ENCODE measurements at places on chromosomes 7 and 10.

- no peak for DNase-seq
Observed at GRCh38 chr10:69052736-69053135, 35.2 kb upstream of the SRGN start.

DNA sequence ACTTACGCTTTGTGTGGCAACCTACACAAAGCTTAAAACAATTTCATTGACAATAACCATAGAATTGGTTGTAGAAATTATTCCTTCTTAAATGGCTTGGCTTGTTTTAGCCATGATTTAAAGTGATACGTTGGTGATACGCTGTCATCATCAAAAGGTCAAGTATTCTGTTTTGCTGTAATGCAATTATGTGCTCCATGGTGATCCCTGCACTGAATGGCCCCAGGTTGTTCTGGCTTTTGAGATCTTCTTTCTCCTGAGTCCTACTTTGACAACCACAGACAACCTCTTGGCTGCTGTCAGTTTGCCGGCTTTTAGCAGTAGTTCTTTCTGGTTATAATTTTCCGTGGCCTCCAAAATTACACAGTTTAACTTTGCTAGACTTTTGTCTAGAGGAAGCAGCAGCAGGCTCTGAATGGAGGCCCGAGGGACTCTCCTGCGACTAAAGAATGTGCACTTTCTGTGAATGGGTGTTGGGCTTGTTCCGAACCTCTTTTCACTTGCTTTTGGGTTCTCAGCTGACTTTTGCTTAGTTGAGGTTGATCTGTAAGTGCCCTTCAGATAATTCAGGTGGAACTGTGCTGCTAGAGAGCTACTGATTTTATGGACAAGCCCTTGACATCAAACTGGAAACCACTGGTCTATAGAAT is 104.7 kb downstream of the TMEM178B start:
- no peak for DNase-seq

GRCh38 chr7:1473864-1474512 is 14.7 kb upstream of the MICALL2 start:
- DNase-seq = peak; percentile 99

DNA sequence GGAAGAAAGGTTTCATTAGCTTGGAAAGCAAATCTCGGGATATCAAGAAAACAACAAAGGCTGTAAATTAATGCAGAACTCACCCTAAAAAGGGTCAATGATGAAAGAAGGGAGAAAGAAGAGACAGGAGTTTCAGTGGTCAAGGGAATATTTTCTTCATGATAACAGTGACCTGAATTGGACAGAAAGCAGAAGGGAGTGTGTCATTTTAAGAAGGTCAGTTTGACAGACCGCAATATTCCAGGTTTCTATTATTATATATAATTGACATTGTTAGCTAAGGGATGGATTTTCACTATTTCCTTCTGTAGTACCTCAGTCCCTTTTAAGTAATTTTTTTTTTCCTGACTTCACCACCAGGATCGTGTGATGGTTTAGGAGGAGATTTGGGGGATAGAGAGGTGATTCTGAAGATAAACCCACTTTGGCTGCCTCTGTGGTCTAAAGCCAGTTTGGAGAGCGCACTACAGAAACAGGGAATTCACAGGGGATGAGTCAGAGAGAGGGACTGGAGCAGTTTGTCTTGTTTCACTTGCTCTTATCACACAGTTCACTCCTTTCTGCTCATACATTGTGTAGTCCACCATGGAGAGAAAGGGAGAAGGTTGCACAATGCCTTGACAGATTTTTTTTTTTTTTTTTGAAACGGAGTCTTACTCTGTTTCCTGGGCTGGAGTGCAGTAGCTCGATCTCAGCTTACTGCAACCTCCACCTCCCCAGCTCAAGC is 417.9 kb downstream of the AUTS2 start:
- DNase-seq = no peak

GRCh38 chr10:49369216-49370162 is 26.4 kb downstream of the DRGX start:
- DNase-seq = no peak

DNA sequence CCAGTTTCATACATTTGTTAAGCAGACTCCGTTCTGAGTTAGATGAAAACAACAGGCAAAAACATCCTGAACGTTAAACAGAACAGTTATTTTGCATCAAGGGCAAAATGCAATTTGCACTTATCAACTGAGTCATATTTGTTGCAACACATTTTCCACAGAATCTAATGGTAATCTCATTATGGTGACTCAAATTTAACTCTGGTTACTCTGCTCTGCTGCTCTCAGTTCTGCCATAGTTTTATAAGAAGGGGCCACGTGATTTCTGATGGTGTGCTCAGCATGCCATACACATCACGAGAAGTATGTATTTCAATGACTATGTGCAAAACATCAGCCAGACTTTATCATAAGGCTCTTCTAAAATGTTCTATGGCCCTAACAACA is 148.8 kb downstream of the CHCHD3 start:
- no peak for DNase-seq

- no peak for DNase-seq
Observed at GRCh38 chr7:157753713-157754415, 417.1 kb downstream of the DNAJB6 start.

DNA sequence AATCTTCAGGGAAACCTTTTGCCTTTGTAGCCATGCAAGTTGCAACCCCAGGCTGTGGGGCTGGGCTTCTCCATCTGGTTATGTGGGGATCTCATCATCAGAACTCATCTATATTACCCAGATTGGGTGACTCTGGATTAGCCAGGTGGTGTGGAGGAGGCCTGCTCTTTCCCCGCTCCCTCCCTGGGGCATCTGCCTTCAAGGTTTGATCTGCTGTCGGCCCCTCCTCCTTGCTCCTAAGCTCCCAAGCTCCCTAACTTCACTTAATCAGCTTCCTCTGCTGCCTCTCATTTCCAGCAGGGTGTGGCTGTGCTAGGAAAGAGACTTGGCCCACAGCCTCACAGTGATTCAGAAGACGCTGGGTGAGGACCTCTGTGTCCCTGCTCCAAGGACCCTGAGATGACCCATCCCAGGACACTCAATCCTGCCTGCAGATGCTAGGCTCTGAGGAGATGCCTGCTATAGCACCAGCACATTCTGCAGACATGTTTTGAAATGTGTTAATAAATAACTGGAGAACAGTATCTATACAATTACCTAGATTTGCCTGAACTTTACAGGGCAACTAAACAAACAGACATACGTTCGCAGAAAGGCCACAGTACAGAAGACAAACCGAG is 392.1 kb upstream of the PODXL start:
- DNase-seq = peak; percentile 83

- DNase-seq = no peak
Observed at GRCh38 chr10:127550861-127551260, 1.8 kb downstream of the NPS start.

DNA sequence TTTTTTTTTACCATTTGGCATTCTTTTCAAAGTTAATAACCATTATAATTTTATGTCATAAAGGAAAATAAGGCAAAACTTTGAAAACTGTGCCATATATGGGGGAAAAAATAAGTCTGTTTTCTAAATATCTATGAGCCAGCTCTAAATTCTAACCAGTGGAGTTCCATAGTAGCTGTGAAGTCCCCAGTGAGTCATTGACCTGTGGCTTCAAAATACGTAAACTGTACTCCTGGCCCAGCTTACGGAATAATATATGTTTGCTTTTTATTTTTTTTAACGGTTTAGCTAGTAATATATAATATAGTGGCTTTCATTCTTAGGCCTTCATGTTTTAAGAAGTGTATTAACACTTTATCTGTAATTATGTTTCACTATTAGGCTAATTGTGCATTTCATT is 20.5 kb downstream of the ZRANB1 start:
- DNase-seq = no peak

- DNase-seq = no peak
Observed at GRCh38 chr7:85186083-85186520, 754 bp downstream of the SEMA3D start.

- no peak for DNase-seq
Observed at GRCh38 chr7:137909042-137909441, 62.3 kb upstream of the DGKI start.

GRCh38 chr10:9994131-9994530 is 1023.5 kb upstream of the CELF2 start:
- DNase-seq = no peak

DNA sequence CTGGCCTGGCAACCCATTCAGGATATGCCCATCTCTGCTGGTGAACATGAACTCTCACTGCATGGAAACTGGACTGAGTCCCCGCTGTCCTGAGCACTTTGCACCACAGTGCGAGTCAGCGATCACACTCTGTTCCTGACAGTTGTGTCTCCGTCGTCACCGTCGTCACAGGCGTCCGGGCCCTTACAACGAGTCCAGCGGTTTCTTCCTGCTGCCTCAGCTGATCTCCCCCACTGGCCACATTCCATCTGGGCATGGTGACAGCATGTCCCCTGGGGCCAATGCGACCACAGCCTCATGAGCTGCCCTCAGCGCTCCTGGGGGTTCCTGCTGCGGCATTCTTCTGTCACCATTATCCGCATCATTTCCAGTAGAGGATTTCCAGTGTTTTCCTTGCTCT is 76.8 kb upstream of the KLF6 start:
- DNase-seq = no peak

- no peak for DNase-seq
Observed at GRCh38 chr10:44725404-44725803, 185.7 kb upstream of the TMEM72 start.

GRCh38 chr10:113916053-113916452 is 61.6 kb downstream of the NHLRC2 start:
- DNase-seq = no peak

GRCh38 chr7:36487756-36488336 is 98.2 kb downstream of the ANLN start:
- DNase-seq = no peak

- no peak for DNase-seq
Observed at GRCh38 chr10:6838118-6838517, 258.0 kb upstream of the PRKCQ start.

DNA sequence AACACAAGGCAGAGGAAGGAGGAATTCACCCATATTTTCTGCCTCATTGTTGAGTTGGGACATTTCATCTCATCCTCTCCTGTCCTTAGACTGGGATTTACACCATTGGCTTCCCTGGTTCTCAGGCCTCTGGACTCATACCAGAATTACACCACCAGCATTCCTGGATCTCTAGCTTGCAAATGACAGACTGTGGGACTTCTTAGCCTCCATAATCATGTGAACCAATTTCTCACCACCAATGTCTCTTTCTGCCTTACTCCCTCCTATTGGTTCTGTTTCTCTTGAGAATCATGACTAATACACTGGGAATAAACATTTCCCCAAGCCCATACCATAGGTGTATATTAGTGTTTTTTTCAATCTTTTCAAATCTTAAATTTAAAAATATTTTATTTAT is 2.9 kb upstream of the ZNF33A start:
- no peak for DNase-seq

DNA sequence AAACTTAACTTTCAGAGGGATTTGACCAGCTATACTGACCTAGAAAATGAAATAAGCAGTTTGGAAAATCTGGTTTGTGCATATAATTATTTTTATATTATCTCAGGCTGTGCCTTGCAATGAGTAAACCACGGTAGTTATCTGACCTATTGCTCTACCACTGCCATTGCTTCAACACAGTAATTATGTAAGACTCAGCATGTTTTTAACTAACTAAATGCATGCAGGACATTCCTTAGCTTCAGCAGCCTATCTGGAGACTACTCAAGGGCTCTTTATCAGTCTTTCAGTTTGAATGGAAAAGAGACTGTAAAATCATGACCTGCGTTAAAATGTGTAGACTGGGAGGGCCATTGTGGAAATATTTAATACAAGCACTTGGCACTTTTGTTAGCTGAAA is 22.5 kb downstream of the CHN2 start:
- DNase-seq = no peak

- DNase-seq = no peak
Observed at GRCh38 chr10:10389182-10389581, 628.5 kb upstream of the CELF2 start.

DNA sequence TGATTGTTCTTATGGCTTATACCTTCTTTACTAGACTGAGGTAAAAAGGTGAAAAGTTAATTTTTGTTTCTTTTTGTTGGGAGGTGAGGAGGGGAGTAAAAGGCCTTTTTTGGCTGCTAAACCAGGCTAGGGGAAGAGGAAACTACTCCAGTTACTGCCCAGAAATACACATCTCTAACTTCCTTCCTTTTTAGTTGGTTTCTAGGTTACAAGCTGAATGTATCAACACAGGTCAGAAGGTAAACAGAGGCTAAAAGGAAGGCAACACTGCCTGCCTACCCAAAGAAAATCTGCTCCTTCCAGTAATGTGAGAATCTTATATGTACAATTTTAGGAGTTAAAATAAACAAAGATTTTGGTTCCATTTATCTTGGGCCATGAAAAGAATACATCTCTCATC is 140.4 kb downstream of the NRBF2 start:
- no peak for DNase-seq

GRCh38 chr7:116165717-116166116 is 44.6 kb upstream of the TES start:
- no peak for DNase-seq

DNA sequence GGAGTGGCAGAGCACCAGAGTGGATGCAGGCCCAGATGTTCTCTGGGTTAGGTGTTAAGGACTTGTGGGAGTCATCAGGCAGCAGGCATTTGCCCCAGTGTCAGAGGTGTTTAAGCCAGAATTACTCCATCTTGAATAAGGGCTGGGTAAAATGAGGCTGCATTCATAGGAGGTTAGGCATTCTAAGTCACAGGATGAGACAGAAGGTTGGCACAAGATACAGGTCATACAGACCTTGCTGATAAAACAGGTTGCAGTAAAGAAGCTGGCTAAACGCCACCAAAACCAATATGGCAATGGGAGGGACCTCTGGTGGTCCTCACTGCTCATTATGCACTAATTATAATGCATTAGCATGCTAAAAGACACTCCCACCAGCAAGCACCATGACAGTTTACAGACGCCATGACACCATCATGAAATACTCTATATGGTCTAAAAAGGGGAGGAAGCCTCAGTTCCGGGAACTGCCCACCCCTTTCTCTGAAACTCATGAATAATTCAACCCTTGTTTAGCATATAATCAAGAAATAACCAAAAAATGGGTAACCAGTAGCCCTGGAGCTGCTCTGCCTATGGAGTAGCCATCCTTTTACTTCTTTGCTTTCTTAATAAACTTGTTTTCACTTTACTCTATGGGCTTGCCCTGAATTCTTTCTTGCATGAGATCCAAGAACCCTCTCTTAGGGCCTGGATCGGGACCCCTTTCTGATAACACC is 882 bp upstream of the LRRC61 start:
- no peak for DNase-seq

DNA sequence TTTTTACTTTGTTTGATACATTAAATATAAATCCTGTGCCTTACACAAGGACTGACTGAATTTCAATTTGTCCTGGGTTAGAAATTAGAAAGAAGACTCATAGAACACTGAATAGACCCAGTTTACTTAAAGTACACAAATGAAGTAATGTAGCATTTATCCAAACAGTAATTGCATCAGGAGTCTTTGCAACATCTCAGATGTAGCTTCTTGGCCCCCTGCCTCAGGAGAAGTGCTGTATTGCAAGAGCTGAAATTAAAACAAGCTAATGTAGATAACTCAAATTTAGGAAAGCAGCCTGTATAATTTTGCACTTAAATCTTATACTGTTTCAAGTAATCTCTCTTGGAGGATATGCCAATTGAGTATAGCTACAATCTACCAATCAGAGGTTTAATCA is 54.3 kb upstream of the KCND2 start:
- DNase-seq = no peak

Measured in D721Med (cell line).